ENCODE measurements at places on chromosomes 5 and 9.

- DNase-seq, result no peak
Measured at GRCh38 chr9:91156451-91157234, 205.1 kb downstream of the AUH start.

DNA sequence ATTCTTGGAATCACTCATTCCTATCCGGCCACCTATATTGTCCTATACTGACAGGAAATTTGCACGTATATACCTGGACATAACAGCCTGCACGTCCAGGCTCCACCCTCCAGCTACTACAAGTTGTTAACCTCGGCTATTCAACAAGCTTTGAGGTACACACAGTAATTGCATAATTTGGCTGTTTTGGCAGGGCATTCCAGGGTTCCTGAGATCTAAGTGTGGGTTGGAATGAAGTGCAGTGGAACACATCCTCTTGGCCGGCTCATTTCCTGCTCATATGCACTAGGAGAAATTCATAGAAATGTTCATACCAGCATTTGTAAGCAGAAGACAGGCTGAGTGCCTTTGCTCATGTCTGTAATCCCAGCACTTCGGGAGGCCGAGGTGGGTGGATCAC is 222.3 kb downstream of the FBXL7 start:
- DNase-seq, result no peak

DNA sequence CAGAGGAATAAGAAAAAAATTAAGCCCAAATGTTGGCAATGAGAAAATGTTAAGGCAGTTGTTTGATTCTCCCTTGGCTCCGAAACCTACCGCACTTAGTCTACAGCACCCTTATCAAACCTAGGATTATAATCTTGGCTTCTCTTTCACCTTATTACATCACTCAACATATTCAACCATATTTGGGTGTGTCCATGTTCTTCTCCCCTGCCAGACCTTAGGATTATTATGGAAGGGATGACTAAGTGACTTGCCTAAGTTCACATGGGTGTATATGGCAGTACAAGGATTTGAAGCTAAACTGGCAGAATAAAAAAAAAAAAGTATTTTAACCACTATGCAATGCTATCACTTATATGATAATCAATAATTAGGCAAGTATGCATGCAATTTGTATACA is 76.4 kb downstream of the PLK2 start:
- no peak for DNase-seq

DNA sequence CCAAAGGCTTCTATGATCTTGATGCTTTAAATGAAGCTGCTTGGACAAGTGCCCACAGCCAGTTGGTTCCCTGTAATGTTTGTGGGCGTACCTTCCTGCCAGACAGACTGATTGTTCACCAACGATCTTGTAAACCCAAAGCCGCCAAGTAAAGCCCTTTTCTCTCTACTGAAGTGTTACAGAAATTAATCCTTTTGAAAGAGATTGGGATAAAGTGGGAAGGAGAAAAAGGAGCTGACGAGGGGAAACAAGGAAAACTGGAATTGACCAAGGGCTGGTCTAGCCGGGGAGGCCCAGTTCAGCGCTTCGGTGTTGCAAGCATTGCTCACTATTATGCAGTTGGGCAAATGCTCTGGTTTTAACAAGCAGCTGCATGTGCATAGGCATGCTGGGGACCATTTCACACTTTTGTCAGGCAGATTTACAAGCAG is 53.2 kb downstream of the ZNF474 start:
- no peak for DNase-seq

DNA sequence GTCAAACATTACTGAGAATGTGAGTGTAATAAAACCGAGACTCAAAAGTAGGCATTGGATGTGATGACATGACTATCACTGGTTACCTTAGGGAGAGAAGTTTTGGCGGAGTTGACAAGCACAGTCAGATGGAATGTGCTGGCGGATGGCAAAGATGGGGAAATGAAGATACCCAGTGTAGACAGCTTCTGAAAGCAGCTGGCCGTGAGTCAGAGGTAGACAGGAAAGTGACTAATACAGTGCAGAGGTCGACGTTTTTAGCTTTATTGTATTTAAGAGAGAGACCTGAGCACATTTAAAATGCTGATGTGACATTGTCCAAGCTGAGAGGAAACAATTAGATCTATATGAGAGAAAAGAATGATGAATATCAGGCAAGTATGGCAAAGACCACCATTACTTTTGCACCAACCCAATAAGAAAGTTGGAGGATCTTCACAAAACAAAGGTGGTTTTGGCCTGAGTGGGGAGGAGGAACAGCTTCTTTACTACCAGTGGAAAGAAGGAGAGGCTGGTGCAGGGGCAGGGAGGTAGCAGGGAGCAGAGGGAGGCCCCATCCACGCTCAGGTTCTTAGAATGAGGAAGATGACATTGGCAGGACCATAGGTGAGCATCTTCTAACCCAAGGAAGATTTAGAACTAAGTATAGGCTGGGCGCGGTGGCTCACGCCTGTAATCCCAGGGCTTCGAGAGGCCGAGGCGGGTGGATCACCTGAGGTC is 36.7 kb upstream of the KCNIP1 start:
- DNase-seq, result no peak

GRCh38 chr5:77015938-77016569 is 14.2 kb upstream of the AGGF1 start:
- DNase-seq, result no peak

Data from stimulated activated CD8-positive, alpha-beta memory T cell treated with anti-CD3 and anti-CD28 coated beads, Interleukin-4, amount 100 ng/mL, for 1 hour (primary cell).